Heart left ventricle (tissue), 16 donors: ENCODE measurements at places on chromosomes 6 and 20. TPM values are rescaled to one million over a fixed set of nuclear protein-coding genes. Genes with fewer than 3 reads are reported as not detected.

Gene ZNF292
- total RNA-seq: 34.3 TPM

Gene CYP39A1
- total RNA-seq: 4.8 TPM

Gene MCCD1
- not detected for total RNA-seq

Gene CGA
- total RNA-seq: not detected

- H3K27me3 ChIP-seq: peaks cover 7% of the 10 kb centered on the region
- no peak overlapping the region for H3K27ac ChIP-seq
- no peak for DNase-seq
- H3K36me3 ChIP-seq: no peaks in the 10 kb centered on the region
- no peak overlapping the region for H3K4me3 ChIP-seq
- H3K4me1 ChIP-seq: no peaks in the 10 kb centered on the region
Observed at GRCh38 chr6:41200296-41200900, 551 bp downstream of the TREML2 start.

DNA sequence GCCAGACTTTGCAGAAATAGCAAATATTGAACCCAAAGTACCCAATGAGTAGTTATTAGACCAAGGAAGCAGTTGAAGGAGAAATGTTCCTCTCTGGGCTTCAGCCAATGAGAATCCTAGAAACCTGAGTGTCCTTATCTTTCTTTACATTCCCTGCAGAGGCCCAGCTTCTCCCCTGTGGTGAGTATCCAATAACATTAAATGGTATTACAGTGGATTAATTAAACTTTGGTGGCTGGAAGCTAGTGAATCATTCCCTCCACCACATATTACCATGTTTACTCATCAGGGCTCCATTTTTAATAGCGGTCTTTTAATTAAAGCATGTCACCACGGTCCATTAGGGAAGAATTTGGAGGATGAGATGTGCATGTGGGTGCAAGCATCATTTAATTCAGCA, 74.0 kb downstream of the UNC5CL start:
- no peak for DNase-seq
- no peak overlapping the region for H3K27ac ChIP-seq
- H3K4me1 ChIP-seq: no peaks in the 10 kb centered on the region
- no peaks in the 10 kb centered on the region for H3K36me3 ChIP-seq

- peaks cover 20% of the 10 kb centered on the region for H3K4me1 ChIP-seq
- DNase-seq: no peak
- no peaks in the 10 kb centered on the region for H3K27me3 ChIP-seq
- H3K36me3 ChIP-seq: no peaks in the 10 kb centered on the region
- H3K4me3 ChIP-seq: no peak overlapping the region
- no peak overlapping the region for H3K27ac ChIP-seq
Observed at GRCh38 chr6:42533794-42534193, 30.0 kb upstream of the UBR2 start.

DNA sequence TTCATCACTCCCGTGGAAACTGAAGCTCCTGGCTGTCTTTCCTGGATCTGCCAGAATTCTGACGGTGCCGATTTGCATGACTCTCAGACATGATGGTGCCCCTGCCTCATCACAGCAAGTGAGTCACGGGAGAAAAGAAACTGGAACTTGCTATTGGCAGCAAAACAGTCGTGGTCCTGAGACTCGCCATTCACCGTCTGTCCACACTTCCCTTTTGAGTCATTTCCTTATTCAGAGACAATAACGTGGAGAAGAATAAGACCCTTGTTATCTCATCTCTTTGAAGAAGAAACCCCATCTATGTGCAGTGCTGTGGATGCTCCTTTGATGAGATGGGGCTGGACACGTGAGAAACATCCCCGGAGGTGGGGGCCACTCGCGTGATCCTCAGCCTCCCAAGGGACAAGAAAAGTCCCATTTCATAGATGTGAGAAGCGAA, 4.2 kb downstream of the GPR31 start:
- no peak overlapping the region for H3K4me3 ChIP-seq
- DNase-seq: no peak

GRCh38 chr20:16490696-16491095, 82.6 kb downstream of the KIF16B start:
- no peaks in the 10 kb centered on the region for H3K27me3 ChIP-seq
- peaks cover 49% of the 10 kb centered on the region for H3K36me3 ChIP-seq
- DNase-seq: no peak
- no peak overlapping the region for H3K4me3 ChIP-seq

DNA sequence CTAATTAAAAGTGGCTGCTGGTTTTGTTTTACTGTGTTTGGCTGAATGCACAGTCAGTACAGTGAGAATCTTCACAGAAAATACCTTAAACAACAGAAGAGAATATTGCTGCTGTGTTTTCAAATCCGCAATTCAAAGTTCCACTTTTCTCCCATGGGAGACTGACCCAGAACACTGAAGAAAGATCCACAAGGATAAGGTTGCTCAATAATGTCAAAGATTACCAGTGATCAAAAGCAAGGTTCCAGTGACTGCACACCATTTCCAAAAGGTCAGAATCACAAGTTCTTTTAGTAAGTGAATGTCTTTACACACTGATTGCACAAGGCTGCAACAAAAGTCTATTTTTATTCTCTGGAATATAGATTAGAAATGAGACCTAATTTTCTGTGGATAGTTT, 82.3 kb downstream of the EPHA7 start:
- no peaks in the 10 kb centered on the region for H3K27me3 ChIP-seq
- DNase-seq: no peak
- no peaks in the 10 kb centered on the region for H3K36me3 ChIP-seq
- H3K4me3 ChIP-seq: no peak overlapping the region
- H3K27ac ChIP-seq: no peak overlapping the region

DNA sequence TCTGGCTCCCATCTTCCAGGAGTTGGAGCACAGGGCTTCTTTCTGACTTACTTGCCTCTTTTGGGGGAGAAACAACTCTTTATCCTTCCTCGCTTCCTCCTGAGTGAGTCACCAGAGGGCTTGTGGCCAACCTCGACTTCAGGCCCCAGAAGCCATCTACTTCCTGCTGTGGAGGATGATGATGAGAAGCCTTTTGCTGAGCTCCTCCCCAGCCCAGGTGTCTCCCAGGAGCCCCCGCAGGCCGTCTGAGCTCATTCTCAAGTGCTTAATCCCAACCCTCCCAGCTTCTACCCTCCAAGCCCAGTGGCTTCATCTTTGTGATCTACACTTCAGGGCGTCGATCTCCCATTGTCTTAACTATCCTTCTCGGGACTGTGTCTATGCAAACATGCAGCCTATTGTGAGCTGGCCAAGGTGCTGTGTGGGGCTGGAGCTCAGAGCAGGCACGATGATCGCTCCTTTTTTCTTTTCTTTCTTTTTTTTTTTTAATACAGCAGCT, 27.9 kb downstream of the SDCBP2 start:
- H3K27me3 ChIP-seq: no peaks in the 10 kb centered on the region
- no peaks in the 10 kb centered on the region for H3K4me1 ChIP-seq
- H3K27ac ChIP-seq: no peak overlapping the region
- peak; percentile 30 for DNase-seq
- H3K4me3 ChIP-seq: no peak overlapping the region
- peaks cover 33% of the 10 kb centered on the region for H3K36me3 ChIP-seq

GRCh38 chr6:34595332-34596184, 39.4 kb upstream of the SPDEF start:
- no peaks in the 10 kb centered on the region for H3K27me3 ChIP-seq
- no peak overlapping the region for H3K4me3 ChIP-seq
- DNase-seq: no peak
- no peaks in the 10 kb centered on the region for H3K36me3 ChIP-seq
- H3K27ac ChIP-seq: no peak overlapping the region

DNA sequence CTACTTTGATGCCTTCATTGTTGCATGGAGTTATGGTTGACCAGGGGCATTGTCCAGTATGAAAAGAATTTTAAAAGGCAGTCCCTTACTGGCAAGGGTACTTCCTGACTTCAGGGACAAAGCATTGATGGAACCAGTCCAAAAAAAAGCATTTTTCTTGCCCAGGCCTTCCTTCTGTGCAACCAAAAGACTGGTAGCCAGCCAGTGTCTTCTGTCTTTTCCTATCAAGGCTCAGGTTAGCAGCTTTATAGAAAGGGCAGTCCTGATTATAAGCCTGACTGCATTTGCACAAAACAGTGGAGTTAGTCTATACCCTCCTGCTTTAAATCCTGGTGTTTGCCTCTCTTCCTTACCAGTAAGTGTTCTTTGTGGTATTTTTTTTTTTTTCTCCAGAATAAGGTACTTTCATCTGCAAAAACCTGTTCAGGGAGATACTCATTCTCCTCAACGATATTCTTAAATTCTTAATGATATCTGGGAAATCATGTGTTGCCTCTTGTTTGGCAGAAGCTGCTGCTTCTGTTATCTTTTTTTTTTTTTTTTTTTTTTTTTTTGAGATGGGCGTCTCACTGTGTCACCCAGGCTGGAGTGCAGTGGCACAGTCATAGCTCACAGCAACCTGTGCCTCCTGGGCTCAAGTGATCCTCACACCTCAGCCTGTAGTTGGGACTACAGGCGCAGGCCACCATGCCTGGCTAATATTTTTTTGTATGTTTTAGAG, 33.9 kb downstream of the SCAF8 start:
- no peaks in the 10 kb centered on the region for H3K36me3 ChIP-seq
- H3K27me3 ChIP-seq: no peaks in the 10 kb centered on the region
- H3K4me1 ChIP-seq: peaks cover 30% of the 10 kb centered on the region
- DNase-seq: no peak
- H3K4me3 ChIP-seq: no peak overlapping the region

DNA sequence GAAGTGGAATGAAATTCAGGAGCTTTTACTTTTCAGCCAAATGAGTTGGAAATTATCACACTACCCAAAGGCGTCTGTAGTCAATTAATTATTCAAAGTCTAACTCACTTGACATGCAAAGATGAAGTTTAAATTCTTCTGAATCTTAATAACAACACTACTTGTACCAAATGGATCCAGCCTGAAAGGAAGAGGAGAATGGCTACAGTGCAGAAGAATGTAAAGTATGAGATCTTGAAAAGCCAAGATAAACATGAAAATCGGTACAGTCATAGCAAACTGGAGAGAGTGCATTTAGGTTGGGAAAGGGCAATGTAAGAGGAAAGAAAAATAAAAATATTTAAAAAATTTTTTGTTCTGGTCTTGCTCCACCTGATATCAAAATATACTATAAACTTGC, 195.5 kb downstream of the SIM1 start:
- no peaks in the 10 kb centered on the region for H3K36me3 ChIP-seq
- no peaks in the 10 kb centered on the region for H3K27me3 ChIP-seq
- no peak overlapping the region for H3K27ac ChIP-seq
- H3K4me1 ChIP-seq: no peaks in the 10 kb centered on the region
- DNase-seq: no peak

DNA sequence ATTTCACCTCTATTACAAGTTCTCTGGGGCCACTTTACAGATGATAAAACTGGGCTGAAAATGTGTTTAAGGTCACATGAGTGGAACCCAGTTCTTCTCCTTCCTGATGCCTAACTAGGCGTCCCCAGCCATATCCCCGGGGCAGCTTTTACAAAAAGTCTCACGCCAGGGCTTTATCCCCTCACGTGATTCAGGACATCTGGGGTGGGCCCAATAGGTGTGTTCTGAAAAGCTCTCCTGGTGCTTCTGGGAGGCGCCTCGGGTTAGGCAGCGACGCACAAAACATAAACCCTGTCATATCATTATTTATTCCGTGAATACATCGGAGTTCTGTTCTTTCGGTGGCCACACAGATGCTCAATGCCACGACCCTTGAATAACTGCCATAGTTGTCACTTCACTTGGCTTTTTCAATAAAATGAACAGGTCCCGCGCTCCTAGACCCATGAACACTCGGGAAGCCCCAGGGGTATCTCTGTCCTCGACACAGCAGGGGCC, 32.1 kb downstream of the SF3B5 start:
- H3K4me1 ChIP-seq: peaks cover 4% of the 10 kb centered on the region
- no peaks in the 10 kb centered on the region for H3K36me3 ChIP-seq
- peaks cover 15% of the 10 kb centered on the region for H3K27me3 ChIP-seq
- no peak overlapping the region for H3K27ac ChIP-seq
- no peak for DNase-seq

DNA sequence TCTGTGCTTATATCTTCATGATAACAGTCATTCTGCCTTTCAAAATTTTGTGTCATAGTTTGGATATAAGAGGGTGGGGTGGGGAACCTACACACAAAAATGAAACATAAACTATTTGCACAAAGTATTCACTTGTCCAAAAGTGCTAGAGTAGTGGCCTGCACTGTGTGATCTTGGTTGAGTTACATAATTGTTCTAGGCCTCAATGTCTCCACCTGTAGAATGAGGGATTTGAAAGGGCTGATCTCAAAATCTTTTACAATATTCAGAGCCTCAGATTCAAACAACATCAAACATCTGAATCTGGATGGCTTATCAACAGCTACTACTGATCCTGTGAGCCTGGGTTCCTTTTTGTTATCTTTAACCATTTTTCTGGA, 64.3 kb upstream of the TMEM30A start:
- peak overlapping the region; percentile 63 for H3K27ac ChIP-seq
- H3K27me3 ChIP-seq: no peaks in the 10 kb centered on the region
- no peak for DNase-seq
- peak overlapping the region; percentile 23 for H3K4me3 ChIP-seq
- H3K36me3 ChIP-seq: no peaks in the 10 kb centered on the region

GRCh38 chr6:135054226-135054568, 425 bp downstream of the HBS1L start:
- no peak for DNase-seq
- peak overlapping the region; percentile 94 for H3K4me3 ChIP-seq
- no peaks in the 10 kb centered on the region for H3K4me1 ChIP-seq
- peaks cover 10% of the 10 kb centered on the region for H3K36me3 ChIP-seq
- peak overlapping the region; percentile 87 for H3K27ac ChIP-seq

DNA sequence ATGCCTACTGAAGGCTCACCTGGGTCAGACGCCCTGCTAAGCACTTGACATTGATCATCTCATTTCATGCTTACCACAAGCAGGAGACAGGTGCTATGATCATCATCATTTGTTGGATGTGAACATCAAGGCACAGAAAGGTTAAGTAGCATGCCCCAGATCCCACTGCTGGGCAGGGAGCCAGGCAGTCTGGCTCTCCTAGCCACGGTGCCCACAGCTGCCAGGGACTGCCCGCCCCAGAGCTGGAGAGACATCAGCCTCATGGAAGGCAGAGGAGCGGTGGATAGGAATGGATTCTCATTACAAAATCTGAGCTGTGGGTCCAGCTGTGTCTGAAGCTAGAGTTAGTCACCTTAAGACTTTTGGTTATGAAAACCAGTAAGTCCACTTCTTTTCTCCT, 3.6 kb downstream of the SULF2 start:
- H3K4me1 ChIP-seq: peaks cover 22% of the 10 kb centered on the region
- no peak for DNase-seq
- peaks cover 12% of the 10 kb centered on the region for H3K27me3 ChIP-seq
- H3K36me3 ChIP-seq: no peaks in the 10 kb centered on the region

GRCh38 chr6:5670381-5670780, 336.3 kb downstream of the NRN1 start:
- H3K4me1 ChIP-seq: peaks cover 5% of the 10 kb centered on the region
- H3K27ac ChIP-seq: no peak overlapping the region
- H3K36me3 ChIP-seq: no peaks in the 10 kb centered on the region
- no peaks in the 10 kb centered on the region for H3K27me3 ChIP-seq
- H3K4me3 ChIP-seq: no peak overlapping the region

GRCh38 chr6:14035071-14035847, 82.3 kb upstream of the CD83 start:
- H3K4me3 ChIP-seq: no peak overlapping the region
- DNase-seq: no peak
- H3K4me1 ChIP-seq: no peaks in the 10 kb centered on the region
- H3K36me3 ChIP-seq: no peaks in the 10 kb centered on the region

GRCh38 chr6:72739368-72739779, 117.5 kb downstream of the KCNQ5 start:
- H3K36me3 ChIP-seq: no peaks in the 10 kb centered on the region
- no peaks in the 10 kb centered on the region for H3K27me3 ChIP-seq
- no peaks in the 10 kb centered on the region for H3K4me1 ChIP-seq
- DNase-seq: no peak
- H3K27ac ChIP-seq: no peak overlapping the region
